Stimulated activated CD8-positive, alpha-beta memory T cell treated with anti-CD3 and anti-CD28 coated beads, Interleukin-4, amount 100 ng/mL, for 24 hours (primary cell): ENCODE measurements at places on chromosomes 7 and 10.
A peak's percentile ranks its signal among the peaks of the same experiment; 100 is the strongest.

DNA sequence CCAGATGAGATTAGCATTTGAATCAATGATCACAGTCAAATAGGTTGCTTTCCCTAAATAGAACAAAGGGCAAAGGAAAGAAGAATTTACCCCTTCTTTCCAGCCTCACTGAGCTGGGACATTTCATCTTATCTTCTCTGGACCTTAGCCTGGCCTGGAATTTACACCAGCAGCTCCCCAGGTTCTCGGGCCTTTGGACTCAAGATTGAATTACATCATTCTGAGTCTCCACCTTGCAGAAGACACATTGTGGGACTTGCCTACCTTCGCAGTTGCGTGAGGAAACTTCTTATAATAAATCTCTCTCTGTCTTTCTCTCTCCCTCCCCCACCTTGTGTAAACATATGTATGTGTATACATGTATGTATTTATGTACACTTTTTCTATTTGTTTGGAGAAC, 732.4 kb downstream of the IPMK start:
- DNase-seq, result no peak

DNA sequence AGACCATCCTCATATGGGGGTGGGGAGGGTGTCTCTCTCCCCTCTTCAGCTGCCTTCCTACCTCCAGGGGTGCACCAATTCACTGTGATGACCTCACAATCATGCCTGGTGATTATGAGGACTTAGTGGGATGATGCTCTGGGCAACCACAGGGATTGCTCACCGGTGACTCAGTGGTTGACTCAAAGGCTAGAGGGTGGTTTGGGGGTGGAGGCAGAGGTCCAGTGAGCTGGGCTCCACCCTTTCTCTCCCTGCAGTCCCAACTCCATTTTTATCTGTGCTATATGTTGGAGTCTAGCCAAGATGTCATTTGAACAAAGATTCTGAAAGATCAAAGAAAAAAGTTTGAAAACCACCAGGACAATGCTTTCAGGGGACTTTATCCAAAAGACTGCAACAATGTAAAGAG, 286.9 kb downstream of the KCNMA1 start:
- peak; percentile 17 for DNase-seq

DNA sequence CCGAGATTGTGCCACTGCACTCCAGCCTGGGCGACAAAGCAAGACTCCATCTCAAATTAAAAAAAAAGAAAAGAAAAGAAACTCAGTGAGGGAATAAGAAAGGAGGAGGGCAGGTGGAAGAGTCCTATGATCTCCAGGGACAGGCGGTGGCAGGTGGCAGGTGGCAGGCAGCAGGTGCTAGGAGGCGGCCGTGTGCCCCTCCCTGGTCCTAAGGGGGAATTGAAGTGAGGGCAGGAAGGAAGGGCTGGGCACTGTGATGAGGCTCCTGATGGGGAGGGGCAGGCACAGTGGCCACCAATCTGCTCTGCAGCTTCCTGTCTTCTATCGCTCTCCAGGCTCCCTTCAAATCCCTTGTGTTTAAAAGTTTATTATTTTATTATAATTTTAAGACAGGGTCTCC, 41.2 kb upstream of the UBE3C start:
- DNase-seq, result no peak

DNA sequence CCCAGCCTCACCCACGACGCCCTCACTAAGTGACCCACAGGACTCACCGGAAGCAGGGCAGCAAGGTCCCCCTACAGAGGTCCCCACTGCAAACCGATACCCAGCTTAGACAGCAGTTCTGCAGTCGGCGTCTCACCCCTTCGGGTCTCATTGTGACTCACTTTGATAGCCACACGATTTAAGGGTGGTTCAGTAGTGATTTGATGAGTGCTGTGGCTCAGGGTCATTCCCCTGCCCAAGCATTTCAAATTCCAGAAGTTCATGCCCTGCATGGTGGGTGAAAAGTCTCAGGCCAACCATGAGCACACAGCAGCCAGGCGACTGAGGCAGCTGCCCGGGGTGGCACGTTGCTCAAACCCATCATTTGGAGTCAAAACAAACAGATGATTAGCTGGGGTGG, 93.2 kb downstream of the EGFR start:
- DNase-seq, result no peak

DNA sequence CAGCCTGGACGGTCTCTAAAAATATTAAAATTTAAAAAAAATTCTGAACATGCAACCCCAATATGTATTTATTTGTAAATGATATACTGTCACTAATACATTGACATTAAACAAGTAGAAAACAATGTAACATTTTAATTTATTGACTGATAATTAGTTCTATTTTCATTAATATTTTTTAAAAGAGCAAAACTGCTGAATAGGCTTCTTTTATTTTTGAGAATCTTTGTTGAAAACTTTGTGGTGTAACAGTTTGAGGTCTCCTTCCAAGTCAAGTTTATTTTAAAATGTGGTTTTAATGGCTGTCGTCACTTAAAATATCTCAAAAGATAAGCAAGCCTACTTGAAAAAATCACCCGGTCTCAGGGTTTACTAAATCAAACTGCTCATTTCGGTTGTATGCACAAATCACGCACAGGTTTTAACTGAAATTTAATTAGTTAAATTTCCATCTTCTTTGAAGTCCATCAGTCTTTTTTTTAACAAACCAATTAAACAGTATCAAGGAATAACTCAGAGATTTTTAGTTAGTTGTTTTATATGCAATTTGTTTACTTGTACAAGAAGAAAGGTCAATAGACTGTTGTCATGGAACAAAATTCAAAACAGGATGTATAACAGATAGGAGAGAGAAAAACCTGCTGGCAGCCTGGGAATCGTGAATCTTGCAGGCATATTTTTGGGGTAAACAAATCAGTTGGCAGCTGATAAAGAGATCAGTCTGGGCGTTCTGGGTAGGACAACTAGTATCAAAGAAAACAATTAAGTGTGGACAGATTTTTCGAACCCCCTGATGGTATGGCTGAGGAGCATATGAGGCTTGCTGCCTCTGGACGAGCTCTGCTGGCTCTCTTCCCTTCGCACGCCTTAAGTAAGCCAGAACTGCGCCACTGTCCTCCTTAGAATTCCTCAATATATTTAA, 9.7 kb upstream of the EDRF1 start:
- no peak for DNase-seq

GRCh38 chr10:29270883-29271282, 18.0 kb upstream of the LYZL1 start:
- DNase-seq, result no peak

GRCh38 chr10:58089739-58090138, 178.0 kb downstream of the IPMK start:
- no peak for DNase-seq

- DNase-seq, result no peak
Observed at GRCh38 chr10:1061930-1062774, 6.0 kb downstream of the WDR37 start.

- DNase-seq, result no peak
Observed at GRCh38 chr10:100879741-100880360, 32.9 kb upstream of the SLF2 start.
